ENCODE measurements at places on chromosomes 16 and 17. TPM values are rescaled to one million over a fixed set of nuclear protein-coding genes. Genes with fewer than 3 reads are reported as not detected.

DNA sequence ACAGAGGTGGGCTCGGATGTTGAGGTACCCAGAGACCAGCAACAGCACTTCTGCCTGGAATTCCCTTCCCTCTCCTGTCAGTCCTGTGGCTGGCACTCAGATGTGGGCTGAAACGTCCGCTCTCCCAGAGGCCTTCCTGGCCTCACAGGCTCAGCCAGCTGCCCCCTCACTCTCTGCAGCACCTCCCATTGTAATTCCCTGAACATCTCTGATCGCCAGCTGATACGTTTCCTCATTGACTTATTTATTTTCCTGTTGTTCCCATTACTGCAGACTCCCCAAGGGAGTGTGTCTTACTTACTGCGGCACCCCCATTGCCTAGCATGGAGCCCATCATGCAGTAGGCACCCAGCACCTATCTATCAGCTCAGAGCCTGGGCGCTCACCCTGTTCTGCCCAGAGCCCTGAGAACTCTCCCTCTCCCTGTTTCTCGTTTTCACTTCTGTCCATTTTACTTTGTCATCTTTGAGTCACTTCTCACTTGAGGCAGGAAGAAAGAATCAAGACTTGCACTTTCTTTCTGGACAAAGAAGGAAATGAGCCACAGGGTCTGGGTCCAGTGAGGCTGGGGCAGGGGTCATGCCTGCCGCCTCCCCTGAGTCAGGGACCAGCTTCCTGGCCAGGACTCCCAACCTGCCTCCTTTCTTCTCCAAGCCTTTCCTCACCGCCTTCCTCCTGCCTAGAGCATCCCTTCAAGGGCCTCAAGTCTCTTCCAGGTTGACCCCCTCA, 10.2 kb downstream of the CDH5 start:
- no peaks in the 10 kb centered on the region for H3K36me3 ChIP-seq
- no peak for DNase-seq
- H3K4me1 ChIP-seq: no peaks in the 10 kb centered on the region

DNA sequence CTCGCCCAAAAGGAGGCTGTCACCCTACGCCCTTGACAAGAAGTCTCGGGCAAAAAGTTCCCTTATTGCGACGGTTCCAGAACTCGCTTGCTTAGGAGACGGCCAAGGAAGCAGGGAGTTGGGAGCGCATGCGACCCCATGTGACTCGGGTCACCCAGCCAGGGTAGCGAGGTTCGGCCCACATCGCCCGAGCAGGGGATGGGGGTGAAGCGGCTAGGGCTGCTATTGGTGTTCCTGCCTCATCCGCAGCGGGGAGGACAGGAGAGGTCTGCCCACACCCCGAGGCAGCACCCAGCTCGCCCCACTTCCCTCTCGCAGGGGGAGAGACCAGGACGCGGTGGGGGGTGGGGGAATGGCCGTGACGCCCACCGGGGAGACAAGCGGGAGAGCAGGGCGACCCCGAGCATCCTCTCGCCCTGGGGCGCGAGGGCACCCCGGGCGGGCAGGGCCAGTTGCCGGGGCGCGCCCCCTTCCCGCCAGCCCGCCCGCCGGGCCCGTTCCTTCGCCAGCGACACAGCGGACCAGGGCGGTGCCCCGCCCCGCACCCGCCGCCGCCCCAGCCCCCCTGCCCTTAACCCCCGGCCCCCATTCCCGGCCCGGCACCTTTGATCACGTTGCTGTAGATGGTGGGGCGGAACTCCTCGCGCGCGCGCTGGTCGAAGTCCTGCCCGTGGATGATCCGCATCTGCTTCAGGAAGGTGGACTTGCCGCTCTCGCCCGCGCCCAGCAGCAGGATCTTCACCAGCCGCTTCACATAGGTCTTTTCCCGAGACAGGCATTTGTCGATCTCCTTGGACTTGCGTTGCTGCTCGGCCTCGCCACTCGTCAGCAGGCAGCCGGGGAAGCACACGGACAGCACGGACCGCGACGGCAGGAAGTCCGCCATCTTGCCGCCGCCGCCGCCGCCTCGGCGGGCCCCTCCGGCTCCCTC, 567 bp downstream of the GNA13 start:
- DNase-seq: peak; percentile 55
- peaks cover 42% of the 10 kb centered on the region for H3K36me3 ChIP-seq
- H3K4me1 ChIP-seq: peaks cover 51% of the 10 kb centered on the region
- H3K27ac ChIP-seq: peak overlapping the region; percentile 98
- H3K4me3 ChIP-seq: peak overlapping the region; percentile 96

- no peak for DNase-seq
- H3K27ac ChIP-seq: no peak overlapping the region
- no peaks in the 10 kb centered on the region for H3K4me1 ChIP-seq
- H3K27me3 ChIP-seq: peaks cover 7% of the 10 kb centered on the region
- H3K4me3 ChIP-seq: no peak overlapping the region
Measured at GRCh38 chr16:9447195-9447551, 355.7 kb downstream of the HAPSTR1 start.

The CES5A gene
- not detected for total RNA-seq

DNA sequence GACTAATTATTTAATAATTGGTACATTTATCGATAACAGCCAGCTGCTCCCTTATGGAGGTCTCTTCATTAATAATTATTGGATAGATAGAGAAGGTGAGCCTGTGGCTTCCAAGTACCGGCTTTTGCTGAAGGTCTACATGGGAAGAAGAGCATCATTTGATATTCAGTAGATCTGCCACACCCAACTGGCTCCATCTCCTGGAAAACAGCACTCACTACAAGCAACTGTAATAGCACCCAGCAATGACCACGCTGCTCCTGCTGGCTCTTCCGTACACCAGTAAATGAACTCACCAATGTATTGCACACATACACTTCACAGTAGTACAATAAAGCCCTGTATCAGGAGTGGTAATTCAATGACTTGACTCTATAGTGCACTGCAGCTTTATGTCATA, 19.5 kb downstream of the MARVELD3 start:
- no peak overlapping the region for H3K27ac ChIP-seq
- H3K27me3 ChIP-seq: no peaks in the 10 kb centered on the region
- no peaks in the 10 kb centered on the region for H3K4me1 ChIP-seq
- peaks cover 45% of the 10 kb centered on the region for H3K36me3 ChIP-seq
- DNase-seq: no peak

- no peaks in the 10 kb centered on the region for H3K36me3 ChIP-seq
- no peaks in the 10 kb centered on the region for H3K27me3 ChIP-seq
- DNase-seq: no peak
- H3K4me1 ChIP-seq: no peaks in the 10 kb centered on the region
Measured at GRCh38 chr16:52755396-52755795, 208.5 kb upstream of the TOX3 start.

The HP gene
- not detected for total RNA-seq

The DNAJC7 gene
- 130 TPM for total RNA-seq

The CREBBP gene
- total RNA-seq: 131 TPM

Data from activated B cell treated with CpG ODN at 0.5 μM for 24 hours (primary cell).